ENCODE measurements at places on chromosomes 4 and X. TPM values are rescaled to one million over a fixed set of nuclear protein-coding genes. Genes with fewer than 3 reads are reported as not detected.

The CT47B1 gene
- not detected for total RNA-seq

The GAGE12E gene
- total RNA-seq = not detected

The VSIG4 gene
- total RNA-seq = not detected

The BTK gene
- not detected for total RNA-seq

The TAB3 gene
- 12.2 TPM for total RNA-seq

The NONO gene
- 236 TPM for total RNA-seq

The SPON2 gene
- 255 TPM for total RNA-seq

The CPE gene
- total RNA-seq = 6.3 TPM

The JAKMIP1 gene
- total RNA-seq = not detected

The LEF1 gene
- 0.19 TPM for total RNA-seq

The MAGED4B gene
- 17.2 TPM for total RNA-seq

The TMPRSS11F gene
- total RNA-seq = not detected

The EPGN gene
- not detected for total RNA-seq

The PPP1R2C gene
- total RNA-seq = not detected

The PCDH10 gene
- total RNA-seq = 0.05 TPM

The SMARCA1 gene
- 42.6 TPM for total RNA-seq

The PABPC4L gene
- 0.50 TPM for total RNA-seq

The LRRC66 gene
- total RNA-seq = 0.34 TPM

The PLXNB3 gene
- total RNA-seq = 0.94 TPM

The GATA1 gene
- total RNA-seq = not detected

The TIGD4 gene
- 0.24 TPM for total RNA-seq

The SLC4A4 gene
- 0.54 TPM for total RNA-seq

All from cardiac ventricle fibroblast (primary cell).